ENCODE measurements at places on chromosomes 12 and 14.

- DNase-seq, result no peak
These were observed at the start of gene ARHGAP9 for GRCh38 chr12:57479376-57480115. Gene ARHGAP9 (minus strand): TSS chr12:57479866. CDS start chr12:57479406, 460 bp downstream.

GRCh38 chr12:116982791-116983411, 72.2 kb downstream of the FBXW8 start:
- no peak for DNase-seq

DNA sequence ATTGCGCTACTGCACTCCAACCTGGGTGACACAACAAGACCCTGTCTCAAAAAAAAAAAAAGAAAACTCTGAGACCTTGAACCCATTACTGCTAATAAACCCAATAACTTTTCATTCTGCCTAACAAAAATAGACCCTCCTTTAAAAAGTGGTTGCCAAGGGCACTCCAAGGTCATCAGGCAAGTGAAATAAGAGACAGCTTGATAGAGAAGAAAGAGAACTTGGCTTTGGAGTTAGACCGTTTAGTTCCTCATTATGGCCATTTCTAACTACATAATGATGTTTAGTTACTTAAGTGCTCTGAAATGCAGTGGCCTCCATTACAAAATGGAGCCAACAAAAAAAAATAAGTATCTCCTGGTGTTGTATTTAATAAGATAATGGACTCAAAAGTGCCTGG, 55.9 kb downstream of the PHLDA1 start:
- no peak for DNase-seq

- no peak for DNase-seq
These were observed 303.8 kb downstream of the IPO8 start for GRCh38 chr12:30391766-30392366.

- DNase-seq, result no peak
These were observed 58.7 kb upstream of the PDE3A start for GRCh38 chr12:20309504-20310148.

Data from mucosa of descending colon (tissue), 3 donors.